ENCODE measurements at places on chromosomes 11 and 22.

DNA sequence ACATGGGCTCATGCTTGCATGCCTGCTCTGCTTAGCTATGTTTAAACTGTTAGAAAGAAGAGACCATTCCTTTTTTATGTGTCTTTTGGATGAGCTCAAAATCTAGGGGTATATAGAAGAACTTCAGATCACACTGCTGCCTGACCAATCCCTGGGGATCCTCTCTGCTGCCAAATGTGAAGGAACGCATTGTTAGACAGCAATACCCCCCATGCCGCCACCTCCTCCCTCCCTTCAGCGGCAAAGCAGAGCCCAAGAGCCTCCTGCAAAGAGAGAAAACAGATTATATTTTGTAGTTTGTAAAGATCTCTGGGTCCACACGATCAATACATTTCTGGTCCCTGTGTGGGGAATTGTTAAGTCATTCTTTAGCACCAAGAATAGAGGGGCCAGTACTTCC is 677.6 kb downstream of the NTM start:
- peaks cover 3% of the 10 kb centered on the region for H3K27me3 ChIP-seq
- no peak for DNase-seq
- no peak overlapping the region for H3K27ac ChIP-seq
- H3K36me3 ChIP-seq, result no peaks in the 10 kb centered on the region
- H3K4me1 ChIP-seq, result no peaks in the 10 kb centered on the region
- no peak overlapping the region for H3K4me3 ChIP-seq

GRCh38 chr11:120571476-120571875 is 59.9 kb downstream of the GRIK4 start:
- H3K4me1 ChIP-seq, result no peaks in the 10 kb centered on the region
- H3K27ac ChIP-seq, result no peak overlapping the region
- DNase-seq, result no peak
- H3K4me3 ChIP-seq, result no peak overlapping the region

- no peaks in the 10 kb centered on the region for H3K27me3 ChIP-seq
- no peak overlapping the region for H3K27ac ChIP-seq
- peak; percentile 8 for DNase-seq
- no peaks in the 10 kb centered on the region for H3K36me3 ChIP-seq
Measured at GRCh38 chr11:33344611-33345010, 87.4 kb downstream of the HIPK3 start.

DNA sequence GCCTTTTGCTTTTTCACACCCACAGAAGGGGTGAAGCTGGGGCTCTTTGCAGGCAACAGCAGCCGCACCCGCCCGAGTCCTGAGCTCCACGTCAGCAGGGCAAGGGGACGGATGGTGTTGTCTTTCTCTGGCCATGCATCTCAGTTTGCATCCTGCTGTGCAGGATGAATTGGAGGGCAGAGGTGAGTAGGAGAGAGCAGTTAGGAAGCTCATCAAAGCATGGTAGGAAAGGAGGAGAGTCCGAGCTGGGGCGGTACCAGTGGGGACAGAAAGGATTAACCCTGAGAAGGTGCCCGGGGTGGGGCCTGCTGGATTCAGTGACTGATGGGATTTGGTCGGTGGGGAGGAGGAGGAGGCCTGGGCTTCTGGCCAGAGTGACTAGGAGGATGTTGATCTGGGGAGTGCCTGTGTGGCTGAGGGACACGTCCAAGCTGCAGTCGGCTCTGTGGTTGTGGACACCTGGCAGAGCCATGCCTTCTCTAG is 14.6 kb downstream of the FAM83F start:
- no peaks in the 10 kb centered on the region for H3K36me3 ChIP-seq
- H3K4me1 ChIP-seq, result peaks cover 19% of the 10 kb centered on the region
- H3K4me3 ChIP-seq, result no peak overlapping the region
- no peaks in the 10 kb centered on the region for H3K27me3 ChIP-seq
- H3K27ac ChIP-seq, result peak overlapping the region; percentile 27
- no peak for DNase-seq

DNA sequence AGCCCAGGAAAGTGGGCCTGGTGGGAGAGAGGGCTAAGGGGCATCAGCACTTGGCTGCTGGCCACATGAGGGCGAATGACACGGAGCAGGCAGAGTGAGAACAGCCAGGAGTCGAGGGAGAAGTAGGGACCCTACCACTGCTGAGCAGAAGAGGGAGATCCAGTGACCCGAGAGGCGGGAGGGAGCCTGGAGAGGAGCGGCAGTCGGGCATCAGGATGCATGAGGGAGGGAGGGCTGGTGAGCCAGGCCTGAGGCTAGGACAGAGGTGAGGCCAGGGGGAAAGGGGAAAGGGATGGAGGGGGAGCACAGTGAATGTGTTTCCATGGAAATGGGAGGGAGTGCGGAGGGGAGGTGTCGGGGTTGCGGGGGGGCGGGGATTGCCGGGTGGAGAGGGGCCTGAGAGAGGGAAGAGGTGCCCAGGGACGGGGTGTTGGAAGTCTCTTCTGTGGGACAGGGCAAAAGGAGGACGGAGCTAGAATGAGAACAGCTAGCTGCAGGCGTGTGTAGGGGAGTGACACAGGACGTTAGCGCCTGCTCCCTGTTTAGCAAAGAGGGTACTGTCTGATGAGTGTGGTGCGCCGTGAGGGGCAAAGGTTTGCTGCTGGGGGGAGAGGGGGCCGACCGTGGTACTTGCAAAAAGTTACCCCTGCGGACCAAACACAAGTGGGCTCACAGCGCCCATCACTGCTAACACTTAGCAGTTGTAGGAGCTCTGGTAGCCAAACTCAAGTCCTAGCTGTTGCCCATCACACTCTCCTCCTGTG is 37.1 kb upstream of the WNT11 start:
- H3K4me3 ChIP-seq, result no peak overlapping the region
- H3K27ac ChIP-seq, result no peak overlapping the region
- peaks cover 8% of the 10 kb centered on the region for H3K4me1 ChIP-seq
- no peak for DNase-seq
- H3K27me3 ChIP-seq, result no peaks in the 10 kb centered on the region

DNA sequence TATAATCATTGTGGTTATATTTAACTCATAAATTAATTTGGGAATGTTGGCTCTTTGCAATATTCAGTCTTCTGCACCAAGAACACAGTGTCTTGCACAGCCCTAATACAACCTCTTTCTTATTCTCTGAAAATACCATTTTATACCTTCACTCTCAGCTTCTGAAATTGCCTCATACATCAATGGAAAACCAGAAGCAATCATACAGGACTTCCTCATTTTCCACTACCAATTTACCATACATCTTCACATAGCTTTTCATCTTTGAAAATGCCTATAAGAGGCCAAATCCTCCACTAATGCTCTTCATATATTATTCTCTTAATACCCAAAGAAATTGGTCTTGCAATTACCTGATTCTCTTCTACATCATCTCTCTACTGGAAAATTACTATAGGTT is 4.3 kb upstream of the OR2AG1 start:
- no peak overlapping the region for H3K4me3 ChIP-seq
- H3K27me3 ChIP-seq, result no peaks in the 10 kb centered on the region
- no peak overlapping the region for H3K27ac ChIP-seq
- no peak for DNase-seq

DNA sequence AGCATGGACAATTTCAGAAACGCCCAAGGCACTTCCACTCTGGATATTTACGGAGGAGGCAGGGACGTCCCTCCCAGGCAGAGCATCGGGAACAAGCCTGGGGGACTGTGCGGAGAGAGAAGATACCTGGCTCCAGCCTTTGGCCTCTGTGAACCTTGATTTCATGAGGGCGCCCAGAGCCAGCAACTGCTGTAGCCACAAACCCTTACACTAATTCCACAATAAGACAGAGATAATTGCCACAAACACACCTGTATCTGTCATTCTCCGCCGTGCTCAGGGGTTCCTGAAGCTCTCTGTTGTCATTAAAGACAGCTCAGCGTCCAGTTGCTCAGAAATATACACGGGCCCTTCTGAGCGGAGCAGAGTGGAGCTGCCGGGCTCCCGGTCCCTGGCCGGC is 1292.1 kb downstream of the TBC1D22A start:
- no peaks in the 10 kb centered on the region for H3K36me3 ChIP-seq
- H3K4me1 ChIP-seq, result no peaks in the 10 kb centered on the region
- no peak for DNase-seq
- no peaks in the 10 kb centered on the region for H3K27me3 ChIP-seq

DNA sequence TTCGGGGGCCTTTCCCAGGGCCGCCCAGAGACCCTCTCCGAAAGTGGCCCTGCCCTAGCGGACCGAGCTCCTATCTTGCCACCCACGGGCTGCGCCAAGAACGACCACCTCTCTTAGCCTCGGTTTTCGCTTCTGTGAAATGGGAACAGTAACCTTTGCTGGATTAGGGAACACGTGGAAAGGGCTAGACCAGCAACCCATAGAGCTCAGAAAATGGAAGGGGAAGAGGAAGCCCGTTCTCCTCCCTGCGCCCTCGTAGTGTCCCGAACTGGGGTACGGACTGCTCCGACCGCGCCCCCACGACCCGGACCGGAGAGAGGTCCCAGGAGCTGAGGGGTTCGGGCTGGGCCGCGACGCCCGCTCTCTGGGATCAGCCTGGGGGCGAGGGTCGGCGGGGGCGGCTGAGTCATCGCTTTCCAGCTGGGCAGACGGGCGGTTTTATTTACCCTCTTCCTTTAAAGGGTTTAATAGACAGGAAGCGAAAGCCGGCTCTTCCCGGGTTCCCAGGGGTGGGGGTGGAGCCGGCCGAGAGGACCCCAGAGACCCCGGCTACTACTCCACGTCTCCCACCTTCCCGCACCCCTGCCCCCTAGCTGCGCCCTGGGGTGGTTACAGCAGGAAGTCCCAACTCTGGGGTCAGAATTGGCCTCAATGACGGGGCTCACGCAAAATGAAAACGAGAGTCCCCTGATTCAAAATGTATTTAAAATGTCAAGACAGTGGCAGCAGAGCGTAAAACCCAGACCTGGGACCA is 907 bp upstream of the PHLDA2 start:
- H3K27me3 ChIP-seq, result peaks cover 26% of the 10 kb centered on the region
- H3K4me3 ChIP-seq, result peak overlapping the region; percentile 2
- peak overlapping the region; percentile 94 for H3K27ac ChIP-seq
- DNase-seq, result peak; percentile 84

DNA sequence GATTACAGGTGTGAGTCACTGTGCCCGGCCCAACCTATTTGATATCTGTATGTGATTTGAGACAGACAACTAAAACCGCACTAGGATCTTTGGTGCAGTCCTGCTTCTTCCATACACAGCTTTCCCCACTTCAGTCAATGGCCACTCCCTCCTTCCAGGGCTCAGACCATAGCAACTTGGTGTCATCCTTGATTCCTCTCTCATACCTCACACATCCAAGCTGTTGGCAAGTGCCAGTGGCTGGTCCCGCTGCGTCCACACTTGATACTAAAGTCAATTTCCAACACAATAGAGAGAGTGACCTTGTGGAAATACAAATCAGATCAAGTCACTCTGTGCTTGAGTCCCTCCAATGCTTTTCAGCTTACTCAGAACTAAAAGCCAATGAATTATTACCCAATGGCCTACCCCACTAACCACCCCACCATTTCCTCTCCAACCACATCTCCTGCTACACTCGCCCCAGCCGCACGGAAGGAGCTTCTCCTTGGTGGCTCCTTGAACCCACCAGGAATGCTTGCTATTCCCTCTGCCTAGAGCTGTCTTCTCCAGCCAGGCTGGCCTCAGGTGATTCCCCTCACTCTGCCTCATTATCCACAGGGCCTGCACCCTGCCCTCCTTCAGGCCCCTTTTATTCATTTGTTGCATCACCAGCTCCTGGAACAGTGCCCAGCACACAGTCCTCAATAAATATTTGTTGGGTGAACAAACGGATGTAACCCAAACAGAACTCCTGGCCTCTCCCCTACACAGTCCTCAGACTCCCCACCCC is 12.9 kb downstream of the ABTB2 start:
- H3K4me1 ChIP-seq, result peaks cover 50% of the 10 kb centered on the region
- H3K4me3 ChIP-seq, result no peak overlapping the region
- H3K27me3 ChIP-seq, result no peaks in the 10 kb centered on the region
- H3K36me3 ChIP-seq, result no peaks in the 10 kb centered on the region
- peak overlapping the region; percentile 19 for H3K27ac ChIP-seq

DNA sequence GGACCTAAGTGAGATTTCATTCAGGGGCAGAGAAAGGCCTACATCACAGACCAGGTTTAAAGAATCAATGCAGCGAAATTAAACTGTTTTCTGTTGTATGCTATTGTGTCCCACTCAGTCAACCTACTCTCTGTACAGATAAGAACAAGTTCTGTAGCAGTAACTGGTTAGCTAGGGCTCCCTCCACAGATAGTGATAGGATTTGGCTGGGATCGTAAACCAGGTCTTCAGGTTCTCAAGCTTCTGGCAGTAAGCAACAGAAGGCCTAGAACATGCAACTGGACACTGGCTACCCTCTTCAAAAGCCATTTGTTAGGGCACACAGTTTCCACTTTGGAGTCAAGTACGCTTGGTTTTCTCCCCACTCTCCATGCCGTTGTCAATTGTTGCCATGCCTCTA is 69.2 kb downstream of the GDPD4 start:
- H3K36me3 ChIP-seq, result no peaks in the 10 kb centered on the region
- DNase-seq, result no peak
- no peak overlapping the region for H3K27ac ChIP-seq
- H3K4me1 ChIP-seq, result no peaks in the 10 kb centered on the region
- no peak overlapping the region for H3K4me3 ChIP-seq

GRCh38 chr11:70487756-70488155 is 89.4 kb downstream of the CTTN start:
- no peak overlapping the region for H3K4me3 ChIP-seq
- DNase-seq, result no peak
- H3K27me3 ChIP-seq, result no peaks in the 10 kb centered on the region

GRCh38 chr11:12712132-12712531 is 37.9 kb downstream of the TEAD1 start:
- H3K4me1 ChIP-seq, result peaks cover 18% of the 10 kb centered on the region
- no peaks in the 10 kb centered on the region for H3K36me3 ChIP-seq
- no peak overlapping the region for H3K27ac ChIP-seq
- no peak for DNase-seq
- no peaks in the 10 kb centered on the region for H3K27me3 ChIP-seq

- H3K27me3 ChIP-seq, result no peaks in the 10 kb centered on the region
- H3K4me1 ChIP-seq, result no peaks in the 10 kb centered on the region
- no peak overlapping the region for H3K27ac ChIP-seq
- no peak overlapping the region for H3K4me3 ChIP-seq
- DNase-seq, result no peak
Measured at GRCh38 chr11:36711104-36711825, 113.2 kb upstream of the RAG2 start.

DNA sequence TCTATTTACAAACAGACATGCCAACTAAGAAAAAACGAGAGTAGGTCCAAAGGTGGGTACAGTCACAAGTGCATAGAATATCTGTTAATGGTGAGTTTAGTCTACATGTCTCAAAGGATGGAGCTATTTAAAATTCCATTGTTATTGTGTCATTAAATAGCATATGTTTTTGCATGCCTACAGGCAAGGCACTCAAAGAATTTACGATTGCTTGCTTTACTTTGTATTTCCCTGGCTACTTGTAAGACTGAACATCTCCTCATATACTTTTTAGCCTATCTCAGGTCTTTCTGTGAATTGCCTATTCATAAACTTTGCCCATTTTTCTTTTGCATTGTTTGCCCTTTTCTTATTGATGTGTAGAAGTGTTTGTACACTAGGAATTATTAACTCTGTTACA is 39.7 kb downstream of the DEUP1 start:
- H3K27me3 ChIP-seq, result no peaks in the 10 kb centered on the region
- no peak overlapping the region for H3K4me3 ChIP-seq
- DNase-seq, result no peak

- no peaks in the 10 kb centered on the region for H3K36me3 ChIP-seq
- DNase-seq, result no peak
- peaks cover 7% of the 10 kb centered on the region for H3K4me1 ChIP-seq
Measured at GRCh38 chr22:44291265-44291664, 21.5 kb downstream of the SHISAL1 start.
